ENCODE measurements at places on chromosomes 12 and 14.
A peak's percentile ranks its signal among the peaks of the same experiment; 100 is the strongest.

GRCh38 chr12:58139894-58140293 lies 198.5 kb downstream of the ATP23 start:
- no peak for DNase-seq

GRCh38 chr14:71467361-71467811 lies 464.8 kb upstream of the RGS6 start:
- no peak for DNase-seq

DNA sequence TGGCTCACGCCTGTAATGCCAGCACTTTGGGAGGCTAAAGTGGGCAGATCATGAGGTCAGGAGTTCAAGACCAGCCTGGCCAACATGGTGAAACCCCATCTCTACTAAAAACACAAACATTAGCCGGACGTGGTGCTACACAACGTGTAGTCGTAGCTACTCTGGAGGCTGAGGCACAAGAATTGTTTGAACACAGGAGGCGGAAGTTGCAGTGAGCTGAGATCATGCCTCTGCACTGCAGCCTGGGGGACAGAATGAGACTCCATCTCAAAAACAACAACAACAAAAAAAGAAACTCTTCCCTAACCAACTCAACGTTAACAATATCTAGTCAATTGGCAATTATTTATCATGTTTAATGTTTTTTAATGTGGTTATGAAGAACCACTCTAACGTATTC lies 89.3 kb downstream of the EPS8 start:
- peak; percentile 50 for DNase-seq

DNA sequence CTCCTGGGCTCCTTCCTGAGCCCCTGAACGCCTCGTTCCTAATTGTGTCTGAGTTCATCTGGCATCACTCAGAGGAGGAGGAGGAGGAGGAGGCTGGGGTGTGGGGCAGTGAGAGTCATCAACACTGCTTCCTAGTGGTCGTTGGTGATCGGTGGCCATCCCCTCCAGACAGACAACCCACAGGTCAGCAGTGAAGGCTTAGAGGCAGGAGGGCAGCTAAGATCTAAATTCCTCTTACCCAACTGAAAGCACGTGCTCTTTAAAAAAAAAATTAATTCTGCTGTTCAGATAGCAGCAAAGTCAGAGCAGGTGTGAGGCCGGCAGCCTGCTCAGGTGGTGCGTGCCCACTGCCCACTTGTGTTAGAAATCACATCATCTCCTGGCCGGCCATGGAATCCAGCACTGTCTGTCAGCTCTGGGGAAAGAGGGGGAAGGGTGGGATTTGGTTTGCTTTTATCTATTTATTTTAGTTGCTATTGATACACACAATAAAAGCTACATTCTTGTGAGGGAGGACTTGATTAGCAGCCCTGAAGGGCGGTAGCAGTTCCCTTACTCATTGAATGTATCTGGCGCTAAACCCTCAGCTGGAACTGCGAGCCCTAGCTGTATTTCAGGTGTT lies 46.6 kb downstream of the PPP2R5C start:
- DNase-seq, result no peak

DNA sequence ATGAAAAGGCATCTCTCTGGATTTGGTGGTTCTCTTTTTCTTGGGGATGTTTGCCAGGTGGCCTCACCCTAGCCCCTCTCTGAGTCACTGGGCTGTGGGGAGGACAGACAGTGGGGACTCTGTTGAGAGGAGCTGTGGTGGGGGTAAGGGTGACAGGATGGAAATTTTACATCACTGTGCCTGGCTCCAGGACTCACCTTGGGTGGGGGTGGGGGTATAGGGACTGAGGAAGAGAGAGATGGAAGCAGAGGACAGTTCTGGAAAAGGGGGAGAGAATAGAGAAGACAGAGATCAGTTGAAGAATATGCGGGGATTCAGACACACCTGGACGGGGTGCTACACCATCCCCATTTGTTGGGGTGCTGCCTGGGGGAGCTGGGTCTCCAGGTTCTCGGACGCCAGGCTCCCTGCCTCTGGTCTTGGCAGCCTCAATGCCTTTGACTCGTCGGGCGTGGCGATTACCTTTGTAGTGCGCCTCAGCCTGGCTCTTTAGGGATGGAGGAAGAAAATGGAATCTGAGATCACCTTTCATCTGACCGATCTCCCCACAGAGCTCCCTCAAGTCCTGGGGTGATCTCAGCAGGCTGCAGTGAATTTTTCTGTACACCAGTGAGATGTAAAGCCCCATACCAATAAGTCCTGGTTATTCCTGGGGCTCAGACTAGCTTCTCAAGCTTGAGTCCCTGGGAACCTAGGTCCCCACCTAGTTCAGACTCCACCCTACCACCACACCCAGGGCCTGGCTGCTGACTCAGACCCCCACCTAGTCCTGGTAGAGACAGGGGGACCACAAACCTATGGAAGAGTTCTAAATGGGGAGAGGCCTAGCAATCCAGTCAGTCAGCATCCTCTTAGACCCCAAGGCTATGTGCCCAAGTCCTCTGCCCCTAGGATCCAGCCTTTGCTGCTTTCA lies 9.6 kb upstream of the GPR84 start:
- no peak for DNase-seq

DNA sequence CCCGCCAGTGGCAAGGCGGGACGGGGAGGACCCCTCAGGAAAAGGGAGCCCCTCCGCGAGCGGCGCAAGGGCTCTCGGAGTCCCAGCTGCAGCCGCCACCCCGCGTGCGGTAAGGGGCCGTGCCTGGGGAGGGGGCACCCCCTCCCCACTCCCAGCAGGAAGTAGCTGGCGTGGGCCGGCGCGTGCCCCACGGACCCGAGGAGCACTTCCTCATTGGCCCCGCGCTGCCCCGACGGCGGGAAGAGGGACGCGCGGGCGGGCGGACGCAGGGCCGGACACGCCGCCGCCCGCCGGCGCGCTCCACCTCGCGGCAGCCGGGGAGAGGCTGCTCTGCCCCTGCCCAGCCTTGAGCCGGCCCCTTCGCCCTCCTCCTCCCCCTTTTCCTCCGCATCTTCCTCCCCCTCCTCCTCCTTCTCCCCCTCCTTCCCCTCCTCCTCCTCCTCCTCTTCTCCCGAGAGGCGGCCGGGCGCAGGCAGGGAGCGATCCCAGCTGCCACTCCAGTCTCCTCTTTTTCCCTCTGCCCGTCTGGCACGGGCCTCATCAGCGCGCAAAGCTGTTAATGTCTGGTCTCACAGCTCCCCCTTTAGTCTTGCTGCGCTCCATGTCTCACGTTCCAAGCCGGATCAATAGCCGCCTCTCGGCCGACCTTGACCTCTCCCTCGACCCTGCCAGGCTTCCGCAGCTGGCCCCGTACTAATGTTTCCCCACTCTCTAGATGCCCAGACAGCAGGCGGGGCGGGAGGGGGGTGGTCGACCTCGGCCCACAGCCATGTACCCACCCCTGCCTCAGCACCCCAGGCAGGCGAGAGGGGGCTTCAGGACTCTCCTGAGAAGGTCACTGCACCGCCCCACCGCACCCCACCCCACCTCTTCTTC lies 2.6 kb upstream of the BCL11B start:
- DNase-seq, result peak; percentile 76

GRCh38 chr14:95961481-95961880 lies 77.7 kb upstream of the C14orf132 start:
- DNase-seq, result no peak

DNA sequence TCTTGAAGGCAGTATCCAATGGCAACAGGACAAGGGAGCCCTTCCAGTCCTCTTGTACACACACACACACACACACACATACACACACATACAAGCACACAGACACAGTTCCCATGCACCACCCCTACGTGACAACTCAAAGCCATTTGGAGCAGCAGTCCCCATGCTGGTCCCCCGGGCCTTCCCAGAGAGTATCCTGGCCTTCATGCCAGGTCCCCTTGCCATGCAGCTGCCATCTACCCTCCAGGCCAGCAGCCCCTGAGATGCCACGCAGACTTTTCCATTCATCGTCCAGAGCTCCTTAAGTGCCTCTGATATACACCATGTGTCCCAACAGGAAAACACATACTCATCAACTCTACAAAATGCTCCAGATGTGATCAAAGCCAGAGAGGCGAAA lies 159.5 kb downstream of the ANO2 start:
- DNase-seq, result no peak

GRCh38 chr12:40170593-40170992 lies 54.2 kb upstream of the LRRK2 start:
- no peak for DNase-seq

GRCh38 chr12:53062977-53063707 lies 13.3 kb downstream of the TNS2 start:
- no peak for DNase-seq

DNA sequence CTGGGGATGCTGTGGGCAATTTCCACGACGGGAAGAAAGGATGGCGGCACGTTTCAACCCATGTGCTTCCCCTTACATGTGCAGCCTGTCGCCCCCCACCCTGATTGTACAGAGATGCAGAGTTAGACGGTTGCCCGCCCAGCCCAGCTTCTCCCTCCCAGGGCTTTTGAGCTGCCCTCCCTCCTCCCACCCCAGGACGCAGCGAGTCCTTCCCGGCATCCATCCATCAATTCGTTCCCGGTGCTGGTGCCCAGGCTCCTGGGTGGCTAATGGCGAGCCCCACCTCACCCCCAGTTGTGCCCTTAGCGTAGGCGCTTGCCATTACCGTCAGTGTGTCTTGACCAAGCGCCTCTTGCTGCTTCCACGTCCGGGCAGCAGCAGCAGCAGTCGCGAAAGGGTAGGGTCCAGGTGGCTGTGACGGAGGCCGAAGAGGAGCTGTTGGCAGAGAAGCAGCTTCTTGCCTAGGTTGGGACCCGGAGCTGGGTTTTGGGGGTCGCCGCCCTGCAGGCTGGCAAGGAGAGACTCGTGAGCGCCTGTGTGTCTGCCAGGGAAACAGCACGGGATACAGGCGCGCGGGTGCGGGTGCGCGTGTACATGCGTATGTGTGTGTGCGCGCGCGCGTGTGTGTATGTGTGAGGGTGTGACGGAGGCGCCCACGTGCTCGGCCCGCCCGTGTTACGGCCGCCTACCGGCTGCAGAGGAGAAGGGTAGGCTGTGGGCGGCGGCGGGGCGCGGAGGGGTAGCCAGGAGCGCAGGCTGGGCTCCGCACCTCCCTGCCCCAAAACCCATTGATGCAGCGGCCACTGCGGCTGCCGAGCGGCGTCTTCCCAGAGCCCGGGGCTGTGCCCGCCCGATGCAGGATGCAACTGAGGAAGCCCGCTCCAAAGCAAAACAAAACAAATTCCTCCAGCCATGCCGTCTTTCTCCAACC lies at the start of gene SLC6A15:
Gene SLC6A15 (minus strand): TSS at position 602 of the 931 bp plus-strand sequence. CDS start 20,679 bp downstream, outside the sequence.
- DNase-seq, result peak; percentile 57

DNA sequence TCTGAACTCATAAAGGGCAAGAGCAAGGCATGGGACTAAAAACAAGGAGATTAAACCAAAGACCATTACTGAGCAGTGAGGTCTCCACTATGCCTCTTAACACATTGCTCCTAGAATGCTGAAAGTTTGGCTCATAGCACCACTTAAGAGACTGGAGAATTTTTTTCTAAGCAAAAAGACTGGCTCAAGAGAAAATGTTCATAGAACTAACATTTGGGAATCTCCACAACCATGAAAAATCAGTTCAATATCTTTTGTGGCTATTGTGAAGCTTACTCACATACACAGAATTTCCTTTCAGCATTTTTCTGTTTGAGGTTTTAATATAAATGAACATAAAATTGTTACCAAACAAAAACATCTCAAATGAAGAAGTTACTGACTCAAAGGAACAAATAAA lies 255.8 kb downstream of the CCDC91 start:
- DNase-seq, result no peak

DNA sequence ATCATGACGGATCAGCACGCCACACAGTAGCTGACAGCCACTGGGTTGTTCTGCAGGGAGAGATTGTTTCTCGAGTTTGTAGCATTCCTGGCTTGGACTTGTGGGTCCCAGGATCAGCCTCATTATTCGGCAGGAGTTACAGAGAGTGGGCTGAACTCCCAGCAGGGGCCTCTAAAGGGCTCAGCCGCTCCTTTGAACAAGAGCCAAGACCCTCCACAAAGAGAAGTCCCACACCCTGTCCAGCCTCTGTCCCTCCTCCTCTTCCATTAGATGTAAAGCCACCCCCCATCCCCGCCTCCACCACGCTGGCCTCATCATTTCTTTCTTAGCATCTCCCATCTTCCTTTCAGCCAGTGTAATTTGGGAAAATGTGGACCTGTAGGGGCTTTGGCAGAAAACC lies 96.7 kb upstream of the HSPB8 start:
- DNase-seq, result no peak

- no peak for DNase-seq
Measured at GRCh38 chr12:2053691-2054090, 904 bp downstream of the CACNA1C start.

- DNase-seq, result no peak
Measured at GRCh38 chr12:10082117-10082874, 16.5 kb downstream of the CLEC1A start.

GRCh38 chr14:103707329-103708263 lies 7.7 kb downstream of the XRCC3 start:
- DNase-seq, result no peak

- DNase-seq, result no peak
Measured at GRCh38 chr14:87139299-87139698, 853.7 kb downstream of the GALC start.

DNA sequence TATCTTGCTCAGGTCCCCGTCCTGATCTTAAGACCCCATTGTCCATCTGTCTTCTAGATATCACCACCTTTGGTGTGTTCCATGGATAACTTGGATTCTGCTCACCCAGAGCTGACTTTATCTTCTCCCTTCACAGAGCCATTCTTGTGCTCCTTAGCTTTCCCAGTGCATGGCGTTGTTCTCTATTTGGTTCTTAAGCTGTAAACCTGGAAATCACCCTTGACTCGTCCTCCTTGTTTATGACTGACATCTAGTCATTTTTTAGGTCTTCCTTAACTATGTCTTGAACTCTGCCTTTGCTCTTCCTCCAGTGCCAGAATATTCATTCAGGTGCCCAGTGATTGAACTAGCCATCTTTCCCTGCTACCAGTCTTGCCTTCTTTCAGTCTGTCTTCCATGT lies 11.7 kb downstream of the STK38L start:
- DNase-seq, result no peak

DNA sequence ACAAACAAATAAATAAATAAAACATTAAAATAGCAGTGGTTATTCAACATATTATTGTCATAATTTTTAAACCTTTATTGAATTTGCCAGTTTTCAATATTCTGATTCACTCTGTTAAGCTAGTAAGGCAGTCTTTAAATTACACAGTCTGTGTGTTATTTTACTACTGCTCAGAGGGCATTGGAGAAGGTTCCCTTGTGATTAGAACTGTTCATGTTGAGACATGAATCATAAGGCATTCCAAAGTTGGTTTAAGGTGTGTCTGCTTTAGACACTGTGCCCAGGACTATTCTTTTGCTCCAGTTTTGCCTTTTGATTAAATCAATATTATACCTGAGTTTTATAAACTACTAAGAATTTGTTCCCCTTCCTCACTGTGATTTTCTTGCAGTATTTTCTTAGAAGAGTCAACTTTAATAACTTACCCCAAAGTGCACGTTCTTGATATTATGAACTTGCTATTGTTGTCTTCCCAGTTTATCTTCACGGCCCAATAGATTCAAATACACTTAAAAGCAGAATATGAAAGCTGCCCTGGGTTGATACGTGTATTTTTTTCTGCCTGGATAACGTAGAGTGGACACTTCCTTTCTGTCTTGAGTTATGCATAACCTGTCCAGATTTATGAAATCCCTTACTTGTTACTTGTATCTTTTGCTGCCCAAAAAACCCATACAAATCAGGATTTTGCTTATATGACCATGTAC lies 105.3 kb upstream of the BCAT1 start:
- DNase-seq, result no peak

- no peak for DNase-seq
Measured at GRCh38 chr14:23434488-23435222, 805 bp downstream of the MYH7 start.
